ENCODE measurements at places on chromosomes 6 and 20. TPM values are rescaled to one million over a fixed set of nuclear protein-coding genes. Genes with fewer than 3 reads are reported as not detected.

COQ3 gene
- 5.6 TPM for total RNA-seq

TMEM14C gene
- total RNA-seq: 48.4 TPM

QKI gene
- total RNA-seq: 61.4 TPM

SALL4 gene
- 0.40 TPM for total RNA-seq

HLA-DPA1 gene
- total RNA-seq: 22.6 TPM

MYBL2 gene
- total RNA-seq: 1.8 TPM

CALHM4 gene
- not detected for total RNA-seq

IP6K3 gene
- 6.2 TPM for total RNA-seq

HAO1 gene
- 237 TPM for total RNA-seq

SHLD1 gene
- 1.4 TPM for total RNA-seq

DNA sequence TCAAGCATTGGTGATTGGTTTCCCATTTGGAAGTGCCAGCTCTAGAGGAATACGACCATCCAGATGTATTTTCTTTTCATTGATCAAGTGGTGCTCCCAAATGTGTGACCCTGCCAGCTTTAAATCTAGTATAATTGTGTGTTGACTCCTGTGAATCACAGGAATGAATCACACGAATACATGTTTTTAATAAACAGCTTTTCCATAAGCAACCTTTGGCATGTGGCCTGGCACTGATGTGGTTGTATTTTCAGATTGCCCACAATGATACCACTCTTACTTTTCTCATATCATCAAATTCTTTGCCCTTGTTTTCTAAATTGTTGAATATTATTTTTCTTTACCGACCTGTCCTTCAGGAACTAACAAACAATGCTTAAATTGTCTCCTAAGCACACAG is 367 bp downstream of the GSTA3 start:
- DNase-seq: no peak

DNA sequence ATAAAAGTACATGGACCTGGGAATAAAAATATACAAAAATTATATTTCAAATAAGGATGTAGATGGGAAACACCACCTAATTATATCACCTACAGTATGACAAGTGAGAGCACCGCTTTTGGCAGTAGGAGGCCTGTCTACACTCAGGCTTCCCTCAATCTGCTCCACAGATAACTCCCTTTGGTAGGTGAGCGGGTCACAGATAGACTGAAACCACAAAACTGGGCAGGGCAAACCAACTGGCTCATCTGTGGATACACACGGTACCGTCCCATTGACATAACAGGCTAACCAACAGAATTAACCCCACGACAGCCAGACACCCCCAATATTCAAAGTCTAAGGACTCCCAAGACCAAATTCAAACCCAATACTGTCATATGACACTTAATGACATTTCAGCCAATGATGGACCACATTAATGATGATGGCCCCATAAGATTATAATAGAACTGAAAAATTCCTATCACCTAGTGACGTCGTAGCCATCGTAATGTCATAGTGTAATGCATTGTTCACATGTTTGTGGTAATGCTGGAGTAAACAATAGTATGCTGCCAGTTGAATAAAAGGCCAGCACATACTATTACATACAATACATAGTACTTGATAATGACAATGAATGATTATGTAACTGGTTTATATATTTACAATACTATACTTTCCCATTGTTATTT is 109.7 kb downstream of the MBOAT1 start:
- no peak for DNase-seq

DNA sequence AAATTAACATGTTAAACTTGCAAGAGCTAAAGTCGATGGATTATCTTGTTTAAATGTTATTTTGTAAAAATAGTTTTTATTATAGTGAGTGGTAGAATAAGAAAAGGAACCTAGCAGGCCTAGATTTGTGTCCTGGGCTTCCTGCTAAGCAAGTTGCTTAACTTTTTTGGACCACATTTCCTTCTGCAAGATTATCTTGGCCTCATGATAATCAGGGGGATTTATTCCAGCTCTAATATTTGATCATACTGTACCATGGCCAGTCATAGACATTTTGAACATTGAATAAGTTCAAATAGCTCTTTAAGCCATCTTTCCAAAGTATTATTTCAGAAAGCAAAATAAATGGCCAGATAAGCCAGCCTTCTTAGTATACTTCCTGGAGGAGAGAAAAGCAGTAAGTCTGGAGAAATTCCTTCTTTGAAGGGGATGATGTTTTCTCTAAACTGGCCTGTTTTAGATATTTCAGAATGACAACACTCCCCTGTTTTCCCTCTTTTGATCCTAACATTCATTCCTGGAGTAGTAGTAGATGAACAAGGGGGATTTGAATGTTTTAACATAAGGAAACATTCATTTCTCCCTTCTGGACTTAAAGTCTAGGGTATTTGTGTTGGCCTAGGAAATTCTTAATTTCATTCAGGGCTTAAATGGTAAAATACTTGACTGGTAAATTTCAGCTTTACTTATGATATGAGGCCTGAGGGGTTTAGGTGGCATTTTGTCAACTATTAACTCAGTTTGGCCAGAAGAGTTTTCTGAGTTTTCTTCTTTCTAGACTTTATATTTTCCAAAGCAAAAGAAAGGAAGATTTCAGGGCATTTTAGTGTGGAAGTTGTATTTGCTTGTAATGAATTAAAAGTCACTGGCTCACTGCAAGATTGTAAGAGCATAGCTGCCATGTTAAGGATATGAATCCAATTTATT is 108.8 kb upstream of the SCGN start:
- no peak for DNase-seq

DNA sequence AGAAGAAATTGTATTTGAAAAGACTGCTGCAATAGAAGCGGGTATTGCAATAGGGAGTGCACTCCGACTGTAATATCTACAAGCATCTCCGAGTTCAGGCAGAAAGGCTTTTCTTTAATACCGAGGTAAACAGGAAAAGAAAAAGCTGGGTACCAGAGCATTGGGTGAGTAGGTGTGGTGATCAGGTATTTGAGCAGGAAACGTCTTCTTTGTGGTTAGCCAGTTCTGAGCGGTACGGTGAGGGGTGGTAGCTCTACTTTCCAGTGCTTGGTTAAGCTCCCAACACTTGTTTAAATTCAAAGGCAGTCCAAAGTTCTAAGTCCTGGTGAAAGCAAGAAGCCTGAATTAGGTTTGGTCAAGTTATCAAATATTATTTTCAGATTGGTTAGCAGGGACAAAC is 404.1 kb downstream of the LMBRD1 start:
- no peak for DNase-seq

GRCh38 chr6:159118924-159119323 is 50.3 kb upstream of the FNDC1 start:
- DNase-seq: no peak

DNA sequence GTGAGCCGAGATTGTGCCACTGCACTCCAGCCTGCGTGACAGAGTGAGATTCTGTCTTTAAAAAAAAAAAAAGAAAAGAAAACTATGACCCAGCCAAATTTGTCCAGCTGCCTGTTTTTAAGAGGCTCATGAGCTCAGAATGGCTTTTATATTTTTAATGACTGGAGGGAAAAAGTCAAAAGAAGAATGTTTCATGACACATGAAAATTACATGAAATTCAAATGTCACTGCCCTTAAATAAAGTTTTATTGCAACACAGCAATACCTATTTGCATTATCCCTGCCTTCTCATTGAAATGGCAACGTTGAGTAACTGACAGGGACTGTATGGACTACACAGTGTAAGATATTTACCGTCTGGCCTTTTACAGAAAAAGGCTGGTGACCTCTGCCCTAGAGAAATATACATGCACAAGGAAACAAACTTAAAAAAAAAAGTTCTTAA is 11.4 kb downstream of the SENP6 start:
- no peak for DNase-seq

DNA sequence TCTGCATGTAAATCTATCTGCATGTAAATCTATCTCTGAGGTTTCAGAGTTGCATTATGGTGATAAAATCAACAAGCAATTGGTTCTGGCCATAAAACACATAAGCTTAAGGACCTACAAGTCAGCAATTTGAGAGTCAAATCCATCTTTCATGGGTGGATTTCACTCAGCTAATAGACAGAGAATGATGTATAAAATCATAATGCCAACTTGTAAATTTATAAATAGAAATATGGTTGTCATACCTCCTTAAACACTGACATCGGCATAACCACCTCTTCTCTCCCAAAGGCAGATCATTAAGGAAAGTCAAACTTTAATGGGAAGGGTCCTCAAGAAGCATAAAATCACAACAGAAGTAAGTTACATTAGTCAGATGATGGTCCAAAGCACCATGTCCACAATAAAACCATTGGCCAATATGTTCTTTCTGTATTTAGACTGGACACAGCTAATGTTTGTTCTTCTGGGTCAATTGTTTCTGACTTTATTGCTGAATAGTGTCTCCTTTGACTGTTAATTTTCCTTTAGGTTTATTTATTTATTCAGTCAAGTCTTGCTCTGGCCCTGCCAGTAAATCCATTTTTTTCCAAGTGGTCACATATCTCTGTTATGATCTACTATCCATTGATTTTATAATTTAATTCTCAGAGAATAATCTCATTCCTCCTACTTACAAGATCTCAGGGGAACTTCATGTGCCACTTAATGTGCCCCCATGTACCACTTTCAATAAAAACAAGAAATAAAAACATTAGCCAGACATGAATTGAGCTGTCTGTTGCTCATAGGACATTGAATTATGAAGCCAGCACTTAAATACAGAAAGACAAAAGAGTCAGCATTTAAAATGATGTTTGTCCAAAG is 382.9 kb upstream of the IRAK1BP1 start:
- no peak for DNase-seq

GRCh38 chr6:146388736-146389364 is 154.8 kb upstream of the RAB32 start:
- DNase-seq: no peak

DNA sequence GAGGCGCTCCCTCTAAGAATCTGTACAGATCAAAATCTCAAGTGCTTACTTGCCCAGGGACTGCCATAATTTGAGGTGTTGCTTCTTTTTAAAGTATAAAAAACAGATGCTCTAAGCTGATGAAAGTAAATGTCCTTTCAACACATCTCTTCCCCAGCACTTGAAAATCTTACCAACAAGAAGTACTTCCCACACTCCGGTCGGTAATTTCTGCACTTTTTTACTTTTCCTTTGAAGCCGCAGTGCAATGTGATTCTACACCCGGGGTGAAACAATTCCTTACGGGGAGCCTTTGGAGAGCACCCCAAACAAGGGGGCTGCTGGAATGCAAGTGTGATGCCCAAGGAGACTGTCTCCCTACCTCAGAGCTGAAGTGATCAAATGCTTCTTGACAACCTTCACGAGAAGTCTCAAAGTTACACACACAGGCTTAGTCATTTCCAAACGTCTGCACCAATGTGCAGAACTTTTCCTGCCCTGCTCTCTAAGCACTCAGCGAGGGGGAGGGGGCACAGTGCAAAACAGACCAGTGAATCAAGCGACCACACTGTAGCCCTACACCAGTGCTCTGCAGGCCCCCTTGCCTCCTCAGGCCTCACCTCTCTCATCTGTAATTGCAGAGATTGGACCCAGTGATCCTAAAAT is 56.7 kb downstream of the ATXN1 start:
- no peak for DNase-seq

DNA sequence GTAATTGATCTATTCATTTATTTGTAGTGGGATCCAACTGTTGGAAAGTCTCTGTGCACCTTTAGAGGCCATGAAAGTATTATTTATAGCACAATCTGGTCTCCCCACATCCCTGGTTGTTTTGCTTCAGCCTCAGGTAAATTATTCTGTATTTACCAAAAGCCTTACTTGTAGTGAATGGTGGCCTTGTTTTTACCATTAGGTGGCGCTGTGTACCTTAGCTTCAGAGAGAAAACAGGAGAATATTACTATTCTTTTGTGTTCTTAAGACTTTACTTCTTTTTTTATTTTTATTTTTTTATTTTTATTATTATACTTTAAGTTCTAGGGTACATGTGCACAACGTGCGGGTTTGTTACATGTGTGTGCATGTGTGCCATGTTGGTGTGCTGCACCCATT is 23.7 kb downstream of the PEX7 start:
- no peak for DNase-seq

GRCh38 chr6:35474942-35475570 is 6.9 kb downstream of the RPL10A start:
- no peak for DNase-seq

DNA sequence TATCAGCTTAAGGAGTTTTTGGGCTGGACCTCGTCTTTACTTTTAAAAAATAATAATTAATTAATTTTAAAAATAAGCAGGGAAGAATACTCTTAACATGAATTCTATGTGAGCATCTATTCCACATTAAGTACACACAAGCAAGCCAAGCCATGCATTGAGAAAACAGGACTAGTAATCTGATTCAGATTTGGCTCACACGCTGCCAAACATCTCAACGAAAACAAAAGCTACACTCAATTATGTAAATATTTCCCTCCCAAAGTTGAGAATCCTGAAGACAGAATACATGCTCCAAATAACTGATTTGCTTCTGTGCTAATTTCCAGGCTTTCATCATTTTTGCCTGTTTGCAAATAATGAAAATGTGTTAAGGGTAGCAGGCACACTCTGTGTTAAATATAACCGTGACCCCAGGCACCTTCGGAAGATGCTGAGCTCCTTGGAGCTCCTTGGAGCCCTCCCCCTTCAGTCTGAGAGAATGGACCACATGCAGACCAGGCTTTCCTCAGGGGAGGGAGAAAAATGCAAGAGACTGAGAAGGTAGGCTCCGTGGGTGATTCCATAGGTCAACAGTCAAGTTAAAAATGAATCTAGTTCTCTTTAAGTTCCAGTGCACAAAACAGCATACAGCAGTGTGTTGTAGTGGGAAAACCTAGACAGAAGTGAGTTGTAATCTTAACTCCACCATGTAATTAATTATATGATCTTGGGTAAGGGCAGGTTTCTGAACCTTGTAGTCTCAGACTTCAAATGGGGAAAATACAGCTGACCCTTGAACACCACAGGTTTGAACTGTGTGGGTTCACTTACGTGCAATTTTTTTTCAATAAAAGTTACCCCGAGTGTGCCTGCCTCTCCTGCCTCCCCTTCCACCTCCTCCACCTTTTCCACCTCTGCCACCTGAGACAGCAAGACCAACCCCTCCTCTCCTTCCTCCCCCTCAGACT is 161.3 kb upstream of the RREB1 start:
- no peak for DNase-seq

DNA sequence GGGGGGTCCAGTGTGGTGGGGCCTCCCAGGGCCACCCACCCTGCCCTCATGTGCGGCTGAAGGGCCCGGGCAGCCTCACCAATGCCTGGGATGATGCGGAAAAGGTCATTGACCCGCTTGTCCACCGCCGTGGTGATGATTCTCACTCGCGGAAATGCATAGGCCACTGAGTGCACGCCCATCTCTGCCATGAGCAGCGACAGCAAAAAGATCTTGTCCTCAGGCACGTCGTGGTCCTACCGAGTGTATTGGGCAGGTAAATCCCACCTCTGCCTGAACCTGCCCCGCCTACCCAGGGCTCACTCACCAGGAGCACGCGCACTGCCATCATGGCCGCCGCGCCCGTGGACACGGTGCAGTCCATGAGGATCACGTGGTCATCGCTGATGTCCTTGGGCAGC is 16.1 kb downstream of the UCKL1 start:
- DNase-seq: peak; percentile 52

GRCh38 chr6:37502703-37503291 is 3.1 kb upstream of the CCDC167 start:
- no peak for DNase-seq

DNA sequence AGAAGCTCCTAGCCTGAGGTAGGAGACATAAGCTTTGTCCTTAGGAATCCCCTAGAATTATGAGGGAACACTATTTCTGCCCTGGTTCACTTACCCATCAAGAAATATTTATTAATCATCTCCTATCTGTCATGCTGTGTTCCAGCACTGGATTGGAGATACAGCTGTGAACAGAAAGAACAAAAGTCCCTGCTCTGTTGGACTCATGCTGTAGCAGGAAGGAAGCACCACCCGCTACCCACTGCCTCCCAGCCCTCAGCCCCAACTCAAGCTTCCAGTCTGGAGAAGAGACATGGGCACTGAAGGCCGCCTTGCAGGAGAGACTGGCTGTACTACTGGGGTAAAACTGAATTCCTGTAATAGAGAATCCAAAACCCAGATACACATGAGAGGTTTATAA is 78.0 kb downstream of the MDGA1 start:
- no peak for DNase-seq

All from right lobe of liver (tissue), 6 donors.